Stimulated activated naive CD4-positive, alpha-beta T cell (primary cell): ENCODE measurements at places on chromosomes 11 and 22.

DNA sequence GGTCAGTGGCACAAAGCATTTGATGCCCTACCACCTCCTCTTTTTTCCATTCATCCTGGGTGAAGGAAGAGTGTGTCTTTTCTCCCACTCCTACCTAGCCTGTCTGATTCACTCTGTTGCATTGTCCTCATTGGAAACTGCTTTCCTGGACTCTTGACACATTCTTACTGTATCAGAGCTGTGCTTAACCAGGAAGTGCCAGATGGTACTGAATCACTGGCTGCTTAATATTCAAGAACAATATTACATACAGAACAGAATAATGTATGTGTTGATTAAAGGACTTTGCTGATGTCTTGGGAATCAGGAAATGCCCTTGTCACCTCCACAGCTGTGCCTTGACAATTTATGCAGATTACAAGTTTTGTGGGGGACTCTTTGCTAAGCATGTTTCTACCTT is 44.4 kb downstream of the SVIP start:
- DNase-seq = no peak

GRCh38 chr11:83033972-83034672 is 37.6 kb downstream of the RAB30 start:
- no peak for DNase-seq

DNA sequence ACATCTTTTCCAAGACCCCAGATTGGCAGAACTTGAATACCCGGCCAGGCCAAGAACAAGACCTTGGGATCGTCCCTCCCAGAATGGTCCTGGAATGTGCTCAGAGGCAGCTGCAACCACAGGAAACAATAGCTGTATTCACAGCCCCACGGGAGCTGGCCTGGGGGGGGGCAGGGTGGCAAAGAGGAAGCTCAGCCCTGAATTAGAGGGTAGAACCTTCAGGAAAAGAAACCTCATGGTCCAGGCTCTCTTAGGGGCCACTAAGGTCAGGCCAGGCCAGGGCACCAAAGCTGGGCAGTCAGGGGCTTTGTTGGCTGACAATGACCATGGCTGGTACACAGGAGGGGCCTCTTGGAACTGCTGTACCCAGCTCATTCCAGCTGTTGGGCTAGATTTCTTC is 17.3 kb downstream of the RPL27A start:
- no peak for DNase-seq

GRCh38 chr22:46854125-46854870 is 91.8 kb downstream of the TBC1D22A start:
- no peak for DNase-seq

DNA sequence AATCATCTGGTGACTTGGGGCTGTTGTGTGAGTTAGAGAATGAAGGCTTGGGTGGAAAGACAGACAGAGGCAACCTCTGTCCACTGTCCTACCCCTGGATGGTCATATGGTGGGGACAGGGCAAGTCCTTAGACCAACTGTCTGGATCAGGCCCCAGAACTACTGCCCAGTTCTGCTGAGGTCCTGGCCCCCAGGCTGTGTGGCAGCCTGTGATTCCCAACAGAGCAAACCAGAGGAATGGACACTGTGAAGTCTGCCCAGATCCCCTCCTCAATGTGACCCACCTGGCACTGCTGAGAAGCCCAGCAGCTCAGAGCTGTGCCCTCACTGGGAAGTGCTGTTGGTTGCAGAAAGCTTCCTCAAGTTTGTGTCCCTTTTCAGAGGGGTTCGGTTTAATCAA is 69.0 kb downstream of the GGTLC2 start:
- no peak for DNase-seq

- no peak for DNase-seq
Observed at GRCh38 chr11:126113515-126113957, 50.9 kb upstream of the CDON start.

DNA sequence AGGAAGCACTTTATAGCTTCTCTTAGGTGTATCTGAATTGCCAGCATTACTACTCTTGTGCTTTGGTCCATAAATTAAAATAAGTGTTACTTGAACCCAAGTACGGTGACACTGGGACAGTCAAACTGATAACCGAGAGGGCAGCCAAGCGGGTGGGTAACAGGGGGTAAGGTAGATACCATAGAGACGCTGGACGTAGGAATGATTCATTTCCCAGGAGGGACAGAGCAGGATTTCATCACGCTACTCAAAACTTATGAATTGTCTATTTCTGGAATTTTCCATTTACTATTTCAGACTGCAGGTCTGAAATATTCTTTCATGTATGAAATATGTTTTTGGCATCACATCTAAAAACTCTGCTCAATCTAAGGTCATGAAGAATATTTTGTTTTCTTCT is 14.8 kb upstream of the SPATA19 start:
- DNase-seq = no peak

DNA sequence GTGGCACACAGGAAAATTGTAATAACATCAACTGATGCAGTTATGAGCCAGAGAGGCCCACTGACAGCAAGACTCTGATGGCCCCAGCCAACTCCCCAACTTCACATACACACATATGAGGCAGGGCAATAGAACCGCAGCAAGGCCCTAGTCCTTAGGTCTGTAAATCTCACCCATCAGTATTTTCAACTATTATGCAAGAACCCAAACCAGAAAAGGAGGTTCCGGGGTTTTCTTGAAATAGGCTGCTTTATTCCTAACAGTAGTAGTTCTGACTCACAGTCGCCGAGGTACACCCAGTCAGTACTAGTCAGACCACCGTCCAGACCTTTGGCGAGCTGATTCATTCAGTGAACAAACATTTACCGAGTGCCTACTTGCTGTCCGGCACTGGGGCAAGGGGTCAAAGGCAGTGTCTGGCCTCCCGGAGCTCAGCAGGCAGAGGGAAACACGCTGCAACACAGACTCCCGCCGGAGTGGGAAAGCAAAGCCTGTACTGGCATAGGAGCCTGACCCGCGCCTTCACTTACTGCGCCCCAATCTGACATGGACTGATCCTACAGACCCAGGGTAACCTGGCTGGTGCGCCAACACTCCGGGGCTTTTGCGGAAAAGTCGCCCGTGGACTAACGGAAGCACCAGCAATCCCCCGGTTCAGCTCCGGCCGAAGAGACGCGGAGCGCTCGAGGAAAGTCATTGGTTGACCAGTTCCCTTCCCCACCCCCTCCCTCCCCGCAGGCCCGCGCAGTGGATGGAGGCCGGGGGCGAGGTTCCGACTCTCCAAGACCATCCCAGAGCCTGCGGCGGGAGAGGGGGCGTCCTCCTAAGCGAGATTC is 1.3 kb downstream of the PLEKHA7 start:
- DNase-seq = no peak

- no peak for DNase-seq
Observed at GRCh38 chr11:95413021-95413420, 182.0 kb upstream of the SESN3 start.

- no peak for DNase-seq
Observed at GRCh38 chr11:134407321-134407828, 4.7 kb downstream of the B3GAT1 start.

DNA sequence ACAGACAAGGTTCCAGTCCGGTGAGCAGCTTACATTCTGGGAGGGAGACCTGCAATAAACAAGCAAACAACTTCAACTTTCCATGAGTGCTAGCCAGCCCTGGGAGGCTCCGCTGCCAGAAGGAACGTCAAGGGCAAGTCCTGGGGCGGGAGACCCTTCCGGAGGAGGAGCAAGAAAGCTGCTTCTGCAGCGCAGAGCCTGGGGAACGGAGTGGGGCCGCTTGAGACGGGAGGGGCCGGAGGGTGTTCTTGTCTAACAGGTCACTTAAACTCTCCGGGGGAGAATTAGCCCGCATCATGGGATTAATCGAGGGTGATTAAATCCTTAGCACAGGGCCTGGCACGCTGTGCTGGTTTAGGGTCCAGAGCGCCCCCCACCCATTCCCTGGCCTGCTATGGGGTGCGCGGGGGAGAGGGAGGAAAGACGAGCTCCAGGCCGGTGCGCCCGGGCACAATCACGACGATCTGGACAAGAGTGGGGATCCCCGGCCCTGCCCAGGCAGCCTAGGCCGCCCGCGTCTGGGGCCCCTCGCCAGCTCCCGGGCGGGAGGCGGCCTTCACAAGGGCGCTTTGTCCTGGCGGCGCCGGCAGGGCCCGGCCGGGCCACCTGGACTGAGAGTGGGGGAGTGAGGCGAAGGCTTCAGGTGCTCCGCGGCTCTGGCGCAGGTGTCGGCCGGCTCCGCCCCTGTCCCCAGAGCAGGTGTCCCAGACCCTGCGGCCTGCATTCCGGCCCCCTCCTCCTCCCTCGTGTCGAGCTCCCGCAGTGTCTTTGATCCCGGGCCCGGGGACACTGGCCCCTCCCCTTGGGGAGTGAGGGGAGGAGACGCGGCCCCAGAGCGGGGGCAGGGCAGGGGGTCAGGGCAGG is 663 bp upstream of the LARGE2 start:
- no peak for DNase-seq

GRCh38 chr11:115918576-115918975 is 414.4 kb upstream of the CADM1 start:
- DNase-seq = no peak

- no peak for DNase-seq
Observed at GRCh38 chr11:113577356-113578032, 102.3 kb upstream of the DRD2 start.

- DNase-seq = no peak
Observed at GRCh38 chr11:103395612-103396011, 286.4 kb downstream of the DYNC2H1 start.

DNA sequence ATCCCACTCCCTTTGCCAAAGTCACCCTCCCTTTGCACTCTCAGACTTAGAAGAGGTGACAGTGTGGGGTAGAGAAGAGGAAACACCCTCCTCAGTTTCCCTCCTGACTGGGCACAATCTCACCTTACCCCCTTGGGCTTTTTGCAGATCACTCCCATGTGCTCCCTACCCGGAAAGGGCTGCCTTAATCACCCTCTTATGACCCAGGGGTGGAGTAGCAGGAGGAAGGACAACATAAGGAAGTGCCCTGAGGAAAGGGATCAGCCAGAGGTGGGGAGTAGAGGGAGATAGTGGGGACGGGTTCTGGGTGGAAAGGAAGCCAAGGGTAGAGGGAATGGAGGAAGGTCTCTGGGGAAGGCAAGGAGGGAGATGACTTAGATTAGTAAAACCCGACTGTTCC is 52.0 kb downstream of the NRXN2 start:
- DNase-seq = no peak

DNA sequence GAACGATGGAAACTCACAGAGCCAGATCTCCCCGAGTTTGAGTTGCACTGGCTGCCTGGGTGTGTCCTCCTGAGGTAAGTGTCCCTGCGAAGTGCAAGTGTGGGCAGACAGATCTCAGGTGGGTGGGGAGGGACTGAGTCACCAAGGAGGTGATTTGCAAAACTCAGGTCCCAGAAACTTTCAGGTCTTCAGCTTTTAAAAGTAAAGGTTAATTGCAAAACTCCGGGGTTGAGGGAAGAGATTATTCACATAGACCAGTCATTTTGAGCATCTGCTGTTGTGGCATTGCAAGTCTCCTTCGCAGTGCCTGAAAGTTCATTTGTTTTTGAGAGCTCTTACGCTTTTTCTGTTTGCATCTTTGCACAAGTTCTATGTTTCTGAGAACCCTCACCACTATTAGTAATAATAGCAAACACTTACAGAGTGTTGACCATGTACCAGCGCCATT is 7.1 kb downstream of the CD44 start:
- no peak for DNase-seq

DNA sequence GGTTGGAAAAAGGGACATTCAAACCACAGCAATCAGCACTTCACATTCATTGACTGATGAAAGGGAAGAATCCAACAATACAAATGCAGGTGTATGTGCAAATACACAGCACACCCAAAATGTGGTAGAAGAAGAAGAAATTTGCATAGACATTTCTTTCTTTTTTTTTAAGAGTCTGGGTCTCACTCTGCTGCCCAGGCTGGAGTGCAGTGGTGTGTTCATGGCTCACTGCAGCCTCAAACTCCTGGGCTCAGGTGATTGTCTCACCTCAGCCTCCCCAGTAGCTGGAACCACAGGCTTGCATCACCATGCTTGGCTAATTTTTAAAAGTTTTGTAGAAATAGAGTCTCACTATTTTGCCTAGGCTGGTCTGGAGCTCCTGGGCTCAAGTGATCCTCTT is 21.9 kb downstream of the CARS1 start:
- DNase-seq = no peak

- no peak for DNase-seq
Observed at GRCh38 chr11:72788241-72788640, 5.6 kb downstream of the STARD10 start.

DNA sequence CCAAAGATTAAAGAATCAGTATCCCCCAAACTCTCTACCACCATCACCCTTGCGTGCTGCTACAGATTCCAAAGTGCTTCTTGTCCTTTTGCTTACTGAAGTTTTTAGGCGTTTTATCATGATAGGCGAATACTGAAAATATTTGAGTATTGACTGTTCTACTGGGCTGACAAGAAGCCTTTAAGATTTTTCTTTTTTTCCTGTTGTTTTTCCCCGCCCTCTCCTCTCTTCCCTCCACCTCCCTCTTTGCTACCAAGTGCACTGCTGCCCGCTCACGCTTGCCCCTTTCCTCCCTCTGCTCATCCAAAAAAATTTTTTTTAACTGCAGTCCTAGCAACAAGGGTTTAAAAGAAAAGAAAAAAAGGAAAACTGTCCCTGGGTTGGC is 679 bp downstream of the SPCS2 start:
- peak; percentile 26 for DNase-seq

- DNase-seq = no peak
Observed at GRCh38 chr11:114773541-114774338, 95.4 kb downstream of the NXPE2 start.

GRCh38 chr22:18970176-18970947 is 34.3 kb upstream of the PRODH start:
- no peak for DNase-seq

- DNase-seq = no peak
Observed at GRCh38 chr11:65351511-65351910, 3.0 kb upstream of the TIGD3 start.

- DNase-seq = peak; percentile 63
Observed at GRCh38 chr22:43142880-43143562, at the start of gene MCAT. TSS of gene MCAT (minus strand) at chr22:43143398. CDS start at chr22:43143348, 50 bp downstream.

DNA sequence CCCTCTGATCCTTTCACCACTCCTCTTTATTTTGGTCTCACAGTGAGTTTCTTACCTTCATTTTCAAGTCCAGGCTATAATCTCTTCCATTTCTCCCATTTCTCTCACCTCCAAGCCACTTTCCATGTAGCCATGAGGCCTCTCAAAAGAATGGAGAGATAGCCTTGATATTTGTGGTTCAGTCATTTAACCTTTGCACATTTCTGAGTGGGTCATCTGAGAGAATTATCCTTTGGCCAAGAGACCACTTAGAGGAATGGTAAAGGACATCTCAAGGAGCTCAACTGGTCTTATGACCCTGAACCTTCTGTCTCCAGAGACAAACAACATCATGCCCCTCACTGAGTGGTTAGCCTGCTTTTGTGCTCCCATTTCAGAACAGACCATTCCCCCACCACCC is 121.1 kb downstream of the KIRREL3 start:
- DNase-seq = no peak

DNA sequence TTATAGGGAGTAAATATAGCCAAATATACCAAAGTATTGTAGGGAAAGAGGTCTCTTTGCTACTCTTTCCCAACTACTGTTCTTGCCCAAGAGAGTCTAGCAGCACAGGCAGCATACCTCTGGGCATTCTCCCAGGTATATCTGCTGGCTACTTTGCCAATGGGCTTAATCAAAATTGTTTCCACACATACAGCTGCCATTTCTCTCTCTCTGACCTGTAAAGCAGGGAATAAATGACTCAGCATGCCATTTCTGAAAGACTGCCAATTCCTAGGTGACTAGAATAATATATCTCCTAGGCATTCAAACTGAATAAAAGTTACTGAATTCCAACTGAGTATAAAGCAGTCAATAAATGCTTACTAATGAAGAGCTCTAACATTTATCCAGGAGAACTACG is 44.6 kb downstream of the RDX start:
- no peak for DNase-seq
